ENCODE measurements at places on chromosomes 6 and 20.

DNA sequence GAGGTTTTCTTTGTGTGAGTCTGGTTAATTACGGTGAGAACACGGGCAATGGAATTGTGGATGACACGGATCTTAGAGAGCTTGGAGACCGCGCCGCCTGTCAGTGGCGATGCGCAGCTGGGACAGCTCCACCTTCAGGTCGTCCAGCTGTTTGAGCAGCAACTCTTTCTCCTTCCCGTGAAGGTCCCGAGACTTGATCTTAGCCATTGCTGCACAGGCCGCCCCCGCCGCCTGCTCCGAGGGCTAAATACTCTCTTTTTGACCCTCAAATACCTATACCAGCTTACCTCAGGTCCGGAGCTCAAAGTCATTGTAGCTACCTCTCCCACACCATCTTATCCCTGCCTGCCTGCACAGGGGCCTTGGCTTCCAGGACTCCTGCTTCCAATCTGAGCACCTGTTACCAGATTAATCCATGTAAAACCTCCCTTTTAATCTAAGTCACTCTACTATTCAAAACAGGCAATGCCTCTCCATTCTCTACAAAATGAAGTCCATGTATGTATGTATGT is 100.2 kb downstream of the PREP start:
- no peak for DNase-seq

DNA sequence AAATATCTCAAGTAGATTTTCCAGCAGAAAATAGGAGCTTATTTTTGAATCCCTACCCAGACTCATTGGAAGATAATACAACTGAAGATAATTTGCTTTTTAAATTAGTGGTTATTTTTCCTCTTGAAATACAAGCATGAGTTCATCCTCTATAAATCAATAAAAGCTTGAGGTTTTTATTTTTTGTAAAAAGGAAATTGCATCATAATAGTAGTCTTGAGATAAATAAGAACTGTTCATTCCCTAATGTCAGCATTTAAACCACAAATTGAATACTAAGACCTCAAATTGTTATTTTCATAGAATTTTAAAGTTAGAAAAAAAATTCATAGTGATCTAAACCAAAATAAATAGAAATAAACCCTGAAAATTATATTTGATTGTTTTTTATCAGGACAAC is 719.1 kb downstream of the CD109 start:
- DNase-seq, result no peak

- DNase-seq, result no peak
These were observed 29.1 kb upstream of the PKIG start for GRCh38 chr20:44552950-44553908.

DNA sequence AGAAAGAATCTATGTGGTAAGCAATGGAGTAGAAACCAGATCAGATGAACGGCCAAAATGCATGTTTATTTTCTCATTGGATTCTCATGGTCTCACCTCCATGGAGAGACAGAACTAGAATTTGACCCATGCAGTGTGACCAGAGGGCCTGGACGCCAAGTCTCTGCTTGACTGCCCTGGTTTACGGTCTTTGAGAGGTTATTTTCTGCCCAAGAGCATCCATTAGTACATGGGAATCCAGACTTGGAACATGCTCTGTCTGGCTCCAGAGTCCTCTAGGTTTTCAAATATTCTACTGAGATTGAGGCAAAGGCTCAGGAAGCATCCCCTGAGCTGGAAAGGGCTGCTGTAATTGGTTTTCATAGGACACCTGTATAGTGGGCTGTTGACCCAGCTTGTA is 45.5 kb upstream of the UST start:
- DNase-seq, result no peak

GRCh38 chr6:111172563-111172962 is 85.3 kb downstream of the SLC16A10 start:
- no peak for DNase-seq

DNA sequence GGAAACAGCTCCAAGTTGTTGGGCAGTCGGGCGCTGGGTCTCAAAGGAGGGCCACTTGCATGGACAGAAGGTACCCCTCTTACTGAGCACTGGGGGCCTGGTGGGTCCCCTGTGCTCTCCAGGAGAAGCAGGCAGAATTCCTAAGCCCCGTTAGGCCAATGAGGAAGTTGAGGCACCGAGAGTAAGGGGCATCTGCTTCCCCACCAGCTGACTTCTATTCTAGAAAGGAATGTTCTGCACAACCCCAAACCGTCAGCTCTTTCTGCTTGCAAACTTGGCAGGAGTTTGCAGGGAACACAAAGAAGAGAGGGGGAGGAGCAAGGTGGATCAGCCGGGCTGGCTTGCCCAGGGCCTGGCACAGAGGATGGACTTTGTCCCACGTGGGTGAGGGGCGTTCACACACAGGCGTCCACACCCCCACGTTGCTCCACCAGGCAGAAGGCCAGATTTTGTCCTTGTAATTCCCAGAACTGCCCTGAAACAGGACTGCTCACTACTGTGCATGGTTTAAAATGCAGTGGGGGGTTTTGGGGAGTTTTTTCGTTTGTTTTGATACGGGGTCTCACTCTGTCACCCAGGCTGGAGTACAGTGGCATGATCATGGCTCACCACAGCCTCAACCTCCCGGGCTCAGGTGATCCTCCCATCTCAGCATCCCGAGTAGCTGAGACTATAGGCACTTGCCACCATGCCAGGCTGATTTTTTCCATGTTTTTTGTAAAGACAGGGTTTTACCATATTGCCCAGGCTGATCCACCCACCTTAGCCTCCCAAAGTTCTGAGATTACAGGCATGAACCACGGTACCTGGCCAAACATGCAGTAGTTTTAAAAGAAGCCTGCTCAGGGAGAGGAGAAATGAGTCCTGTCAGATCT is 93.3 kb downstream of the SNX5 start:
- DNase-seq, result no peak

DNA sequence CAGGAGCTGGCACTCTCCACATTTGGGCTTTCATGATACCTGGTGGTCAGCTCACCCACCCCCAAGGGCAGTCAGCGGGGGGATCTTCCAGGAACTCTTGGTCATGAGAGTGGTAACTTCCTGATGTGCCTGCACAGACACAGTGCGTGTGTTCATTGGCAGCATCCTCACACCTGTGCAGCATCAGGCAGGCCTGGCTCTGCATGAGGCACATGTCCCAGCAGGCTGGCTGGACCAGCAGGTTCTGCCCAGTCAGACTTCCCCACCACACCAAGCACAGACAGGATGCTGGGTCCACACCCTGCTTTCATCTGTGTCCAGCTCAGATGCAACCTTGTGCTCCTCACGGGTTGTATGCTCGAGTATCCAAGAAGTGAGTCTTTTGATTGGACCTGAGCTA is 15.7 kb upstream of the UNC93A start:
- DNase-seq, result no peak

DNA sequence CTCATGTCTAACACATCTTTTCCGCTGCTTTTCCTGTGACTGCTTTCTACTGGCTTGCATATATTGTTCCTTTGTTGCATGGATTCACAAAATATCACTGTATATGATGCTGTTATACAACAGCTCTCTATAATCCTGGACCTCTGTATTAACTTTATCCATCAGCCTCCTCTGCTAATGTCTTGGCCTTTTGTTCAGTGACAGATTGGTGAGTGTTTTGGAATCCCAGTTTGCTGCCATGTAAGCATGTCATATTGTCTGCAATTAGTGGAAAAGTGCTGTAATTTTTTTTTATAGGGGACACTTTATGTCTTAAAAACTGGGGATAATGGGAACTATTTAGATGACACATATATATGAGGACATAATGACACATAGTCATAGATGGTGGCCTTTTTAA is 3.0 kb downstream of the RIMS1 start:
- no peak for DNase-seq

GRCh38 chr20:9258901-9259300 is 190.0 kb downstream of the PLCB4 start:
- no peak for DNase-seq

DNA sequence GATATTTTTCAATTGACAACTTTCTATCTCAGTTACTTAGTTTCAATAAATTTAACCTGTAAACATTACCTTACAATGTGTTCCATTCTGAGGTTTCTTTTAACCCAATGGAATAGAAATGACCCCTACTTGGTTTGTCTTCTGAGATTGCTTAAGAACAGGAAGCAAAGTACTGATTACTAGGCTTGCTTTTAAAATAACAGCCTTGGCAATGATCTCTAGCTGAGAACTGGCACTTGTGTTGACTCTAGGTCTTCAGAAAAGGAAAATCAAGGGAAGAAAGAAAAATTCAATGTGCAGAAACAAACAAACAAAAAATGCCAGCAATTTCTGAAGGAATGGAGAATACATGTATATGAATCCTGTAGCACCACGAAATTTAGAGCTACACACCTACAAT is 66.1 kb downstream of the SYNE1 start:
- DNase-seq, result no peak

DNA sequence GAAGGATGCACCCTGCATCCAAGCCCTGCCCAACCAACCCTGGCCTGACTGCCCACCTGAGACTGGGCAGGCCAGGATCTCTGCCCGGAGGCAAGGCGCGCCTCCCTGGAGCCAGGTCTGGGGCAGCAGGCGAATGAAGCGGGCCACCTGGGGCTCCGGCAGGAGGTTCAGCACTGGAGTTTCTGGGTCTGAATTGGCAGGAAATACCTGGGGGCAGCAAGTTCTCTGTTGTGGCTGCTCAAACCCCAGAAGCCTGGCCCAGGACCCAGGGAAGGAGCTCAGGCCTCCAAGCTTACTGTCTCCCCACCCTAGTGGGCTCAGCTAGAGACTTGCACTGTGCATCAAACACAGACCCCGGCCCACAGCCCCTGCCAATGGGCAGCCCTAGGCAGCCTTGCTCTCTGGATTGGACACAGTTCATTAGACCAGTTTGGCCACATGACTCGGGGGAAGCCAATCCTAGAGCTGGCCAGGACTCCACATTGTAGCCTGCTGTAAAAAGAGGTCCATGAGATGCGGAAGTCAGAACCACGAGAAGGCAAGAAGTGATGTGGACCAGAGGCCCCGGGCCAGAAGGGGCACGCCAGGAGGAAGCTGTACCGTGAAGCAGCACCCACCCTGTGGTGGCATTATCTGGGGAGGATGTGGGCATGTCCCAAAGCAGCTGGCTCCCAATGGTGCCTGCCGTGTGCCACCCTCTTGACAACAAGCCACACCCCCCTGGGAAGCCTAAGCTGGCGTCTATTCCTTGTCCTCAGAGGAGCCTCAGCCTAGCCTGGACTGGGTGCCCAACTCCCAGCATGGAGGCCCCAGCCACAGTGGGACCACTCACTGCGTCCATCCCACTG is 3.1 kb downstream of the CPXM1 start:
- no peak for DNase-seq

DNA sequence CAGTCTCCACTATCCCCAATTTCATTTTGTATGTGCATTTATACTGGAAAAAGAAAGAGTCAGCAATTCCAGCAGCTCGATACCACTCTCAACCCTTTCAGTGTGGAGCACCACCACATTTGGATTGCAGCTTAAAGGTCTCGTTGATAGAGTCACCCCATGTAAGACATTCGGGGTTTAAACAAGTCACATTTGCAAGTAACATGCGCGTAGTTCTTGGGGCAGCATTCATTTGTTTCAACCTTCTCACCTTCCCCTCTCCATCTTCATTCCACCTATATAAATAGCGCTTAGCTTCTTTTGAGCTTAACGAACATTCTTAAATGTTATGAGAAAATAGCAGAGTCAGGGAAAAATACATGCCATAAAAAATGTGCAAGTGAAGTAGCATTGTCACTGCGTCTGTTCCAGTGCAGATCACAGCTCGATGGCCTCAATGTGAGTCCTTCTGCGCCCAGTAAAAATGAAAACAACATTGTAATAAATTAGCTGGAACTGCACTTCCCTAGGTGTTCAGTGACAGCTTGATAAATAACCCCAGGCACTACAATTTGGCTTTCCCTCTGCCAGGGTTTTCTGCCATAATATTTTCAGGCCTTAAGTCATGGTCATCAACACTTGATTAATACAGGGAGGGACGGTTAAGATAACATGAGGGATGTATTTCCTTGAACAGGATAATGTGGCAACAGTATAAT is 737.8 kb upstream of the NRSN1 start:
- DNase-seq, result no peak

DNA sequence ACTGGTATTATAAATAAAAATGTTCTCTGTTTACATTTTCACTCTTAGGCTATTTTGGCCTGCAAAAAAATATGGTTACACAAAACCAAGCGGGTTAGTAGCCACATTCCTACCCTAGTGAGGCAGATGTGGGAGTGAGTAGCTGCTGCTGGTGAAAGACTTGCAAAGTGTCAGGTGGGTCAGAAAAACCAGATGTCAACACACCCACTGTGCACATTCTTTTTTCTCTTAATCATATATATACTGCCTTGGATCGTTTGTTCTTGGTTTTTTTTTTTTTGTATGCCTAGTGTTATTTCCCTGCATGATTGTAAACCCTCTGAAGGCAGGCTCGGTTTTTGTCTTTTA is 68.0 kb upstream of the TFB1M start:
- no peak for DNase-seq

DNA sequence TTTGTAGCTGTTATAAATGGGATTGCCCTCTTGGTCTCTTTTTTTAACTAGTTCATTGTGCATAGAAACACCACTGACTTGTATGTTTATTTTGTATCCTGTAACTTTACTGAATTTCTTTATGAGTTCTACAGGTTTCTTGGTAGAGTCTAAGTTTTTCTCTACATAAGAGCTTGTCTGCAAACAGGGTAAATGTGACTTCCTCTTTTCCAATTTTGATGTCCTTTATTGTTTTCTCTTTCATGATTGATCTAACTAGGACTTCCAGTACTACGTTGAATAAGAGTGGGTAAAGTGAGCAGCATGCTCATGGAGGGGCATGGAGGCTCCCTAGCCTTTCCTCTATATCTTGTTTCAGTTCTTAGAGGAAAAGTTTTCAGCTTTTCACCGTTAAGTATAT is 3.0 kb upstream of the WFDC10A start:
- DNase-seq, result no peak

- no peak for DNase-seq
These were observed 23.2 kb upstream of the CCR6 start for GRCh38 chr6:167099707-167100106.

DNA sequence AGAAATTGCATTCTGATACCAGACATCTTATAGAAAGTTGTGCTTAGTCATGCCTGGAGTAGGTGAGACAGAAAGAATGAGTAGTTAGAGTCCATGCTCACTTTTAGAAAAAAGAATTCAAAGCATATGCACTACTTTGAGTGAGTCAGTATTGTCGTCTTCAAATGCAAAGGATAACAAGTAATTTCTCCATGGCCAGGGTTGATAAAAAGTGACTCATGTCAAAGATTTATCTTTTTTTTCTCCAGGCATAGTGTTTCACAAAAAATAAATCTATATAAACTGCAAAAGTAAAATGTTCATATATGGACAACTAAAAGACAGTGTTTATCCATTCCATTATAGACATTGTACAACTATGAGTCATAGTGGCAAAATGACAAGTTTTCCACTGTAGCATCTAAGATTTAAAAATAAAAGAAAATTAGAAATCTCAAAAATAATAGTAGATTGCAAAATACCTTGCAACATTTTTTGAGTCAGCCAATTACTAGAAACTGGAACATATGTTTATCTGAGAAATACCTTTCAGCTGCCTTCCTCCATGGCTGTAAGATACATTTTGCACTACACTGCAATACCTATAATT is 329.6 kb downstream of the GRIK2 start:
- DNase-seq, result no peak
